Tracheal epithelial cell (primary cell): ENCODE measurements at places on chromosomes 3 and 15. TPM values are rescaled to one million over a fixed set of nuclear protein-coding genes. Genes with fewer than 3 reads are reported as not detected.

Gene ANKDD1A
- total RNA-seq: 4.5 and 4.6 TPM in 2 replicates

Gene HYAL1
- 4.8 and 6.6 TPM in 2 replicates for total RNA-seq

Gene CFAP100
- not detected in 2 replicates for total RNA-seq

Gene CGNL1
- 0.43 and 1.9 TPM in 2 replicates for total RNA-seq

Gene HRG
- not detected in 2 replicates for total RNA-seq

Gene WDR93
- total RNA-seq: not detected in 2 replicates

Gene NR1I2
- not detected in 2 replicates for total RNA-seq

Gene SYNM
- 0.21 and 0.24 TPM in 2 replicates for total RNA-seq

Gene THAP10
- total RNA-seq: 0.64 and 0.72 TPM in 2 replicates

Gene TEX55
- total RNA-seq: not detected in 2 replicates

Gene ARL14
- total RNA-seq: under 0.01 and 0.24 TPM in 2 replicates

Gene ADAMTS17
- 0.21 and 1.7 TPM in 2 replicates for total RNA-seq

Gene DNASE1L3
- 0.43 and 0.48 TPM in 2 replicates for total RNA-seq

Gene POLQ
- 1.4 and 5.5 TPM in 2 replicates for total RNA-seq

Gene SPESP1
- total RNA-seq: 5.3 and 16.0 TPM in 2 replicates

Gene IGSF10
- under 0.01 TPM in 1 of 2 replicates, not detected in the other for total RNA-seq

Gene KCNMB3
- total RNA-seq: under 0.01 and 0.21 TPM in 2 replicates

Gene COPB2
- 110 and 136 TPM in 2 replicates for total RNA-seq

Gene CCDC54
- total RNA-seq: not detected in 2 replicates

Gene STRIT1
- total RNA-seq: not detected in 2 replicates
